ENCODE measurements at places on chromosomes 11 and 22. TPM values are rescaled to one million over a fixed set of nuclear protein-coding genes. Genes with fewer than 3 reads are reported as not detected.

- no peak for DNase-seq
These were observed 22.2 kb upstream of the BIRC3 start for GRCh38 chr11:102295045-102295444.

- DNase-seq = no peak
These were observed 26.0 kb upstream of the FLI1 start for GRCh38 chr11:128667873-128668272.

GRCh38 chr11:75431533-75432525 is 1.2 kb downstream of the KLHL35 start:
- no peak for DNase-seq

- DNase-seq = no peak
These were observed 87.4 kb downstream of the HIPK3 start for GRCh38 chr11:33344611-33345010.

GRCh38 chr11:44893846-44894617 is 56.7 kb downstream of the TP53I11 start:
- peak; percentile 70 for DNase-seq

DNA sequence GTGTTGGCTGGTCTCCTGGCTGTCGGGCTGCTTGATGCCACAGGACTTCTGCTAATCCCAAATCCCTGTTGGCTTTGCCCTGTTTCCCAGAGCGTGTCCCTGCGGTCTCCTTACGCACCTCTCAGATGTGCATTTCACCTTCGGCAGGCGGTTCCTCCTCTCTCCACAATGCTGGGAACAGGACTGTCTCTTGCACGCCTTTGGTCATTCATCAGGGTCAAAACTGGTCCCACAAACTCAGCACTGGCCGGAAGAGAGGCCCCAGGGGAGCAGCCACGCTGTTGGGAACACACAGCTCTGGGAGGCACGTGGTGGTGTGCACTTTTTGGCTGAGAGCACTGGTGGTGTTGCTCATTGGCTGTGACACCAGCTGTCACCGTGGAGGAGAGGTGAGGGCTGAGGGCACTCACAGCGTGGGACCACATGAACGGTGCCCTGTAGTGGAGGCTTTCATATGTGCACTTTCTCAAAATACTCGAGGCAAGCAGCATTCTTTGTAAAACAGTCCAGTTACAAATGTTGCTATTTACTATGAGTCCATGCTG is 15.3 kb upstream of the TRMU start:
- no peak for DNase-seq

- no peak for DNase-seq
These were observed 939 bp downstream of the ALX4 start for GRCh38 chr11:44308923-44309477.

DNA sequence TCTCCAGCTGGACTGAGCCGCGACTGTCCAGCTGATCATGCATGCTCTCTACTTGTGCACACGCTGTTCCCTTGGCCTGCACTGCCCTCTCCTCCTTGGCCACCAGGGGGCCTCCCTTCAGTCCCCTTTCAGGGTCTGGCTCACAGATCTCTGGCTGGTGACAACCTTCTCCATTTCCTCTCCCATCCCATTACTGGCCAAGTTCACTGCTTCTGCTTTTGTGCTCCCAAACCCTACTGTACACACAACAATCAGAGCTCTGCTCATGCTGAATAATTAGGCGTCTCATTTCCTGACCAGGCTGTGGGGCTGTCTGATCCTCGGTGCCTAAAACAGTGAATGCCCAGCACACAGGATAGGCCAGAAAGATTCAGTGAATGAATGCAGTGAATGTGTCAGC is 224.0 kb upstream of the NARS2 start:
- DNase-seq = peak; percentile 72

- no peak for DNase-seq
These were observed 73.1 kb upstream of the KIRREL3 start for GRCh38 chr11:127073621-127074020.

GRCh38 chr22:22474733-22475132 is 33.8 kb downstream of the ZNF280B start:
- DNase-seq = no peak

Gene GATD1
- 26.2 TPM for total RNA-seq

Gene MAPK8IP2
- total RNA-seq = 0.33 TPM

Gene HOATZ
- total RNA-seq = not detected

Gene DNAJB7
- not detected for total RNA-seq

Gene SIAE
- total RNA-seq = 68.8 TPM

Gene WNT7B
- total RNA-seq = not detected

Gene ZNF215
- 0.77 TPM for total RNA-seq

Gene TTC12
- 5.5 TPM for total RNA-seq

Gene C22orf31
- total RNA-seq = 0.30 TPM

Gene CELSR1
- total RNA-seq = 8.9 TPM
